ENCODE measurements at places on chromosomes 6 and 20. TPM values are rescaled to one million over a fixed set of nuclear protein-coding genes. Genes with fewer than 3 reads are reported as not detected.

TPBG gene
- 30.8 TPM for total RNA-seq

COL19A1 gene
- 1.1 TPM for total RNA-seq

SIRPA gene
- 46.6 TPM for total RNA-seq

ADGB gene
- not detected for total RNA-seq

BCLAF1 gene
- total RNA-seq: 132 TPM

JPH2 gene
- total RNA-seq: 11.4 TPM

BEND3 gene
- total RNA-seq: 3.6 TPM

ULBP3 gene
- 5.0 TPM for total RNA-seq

CLDN20 gene
- total RNA-seq: not detected

OTOR gene
- total RNA-seq: not detected

RPS6KA2 gene
- total RNA-seq: 61.2 TPM

GJA10 gene
- not detected for total RNA-seq

PACSIN1 gene
- 1.7 TPM for total RNA-seq

SYCP2 gene
- 3.0 TPM for total RNA-seq

SRPK1 gene
- total RNA-seq: 35.3 TPM

PERP gene
- total RNA-seq: 48.1 TPM

PMEPA1 gene
- 30.4 TPM for total RNA-seq

KCNS1 gene
- 2.9 TPM for total RNA-seq

OR2J3 gene
- total RNA-seq: not detected

GSTA3 gene
- not detected for total RNA-seq

GPSM3 gene
- total RNA-seq: 28.1 TPM

BPI gene
- 0.16 TPM for total RNA-seq

Measured in kidney (tissue), 22 donors.